ENCODE measurements at places on chromosomes 16 and 17.

GRCh38 chr16:27217256-27217655, 13.9 kb downstream of the KDM8 start:
- DNase-seq = no peak

DNA sequence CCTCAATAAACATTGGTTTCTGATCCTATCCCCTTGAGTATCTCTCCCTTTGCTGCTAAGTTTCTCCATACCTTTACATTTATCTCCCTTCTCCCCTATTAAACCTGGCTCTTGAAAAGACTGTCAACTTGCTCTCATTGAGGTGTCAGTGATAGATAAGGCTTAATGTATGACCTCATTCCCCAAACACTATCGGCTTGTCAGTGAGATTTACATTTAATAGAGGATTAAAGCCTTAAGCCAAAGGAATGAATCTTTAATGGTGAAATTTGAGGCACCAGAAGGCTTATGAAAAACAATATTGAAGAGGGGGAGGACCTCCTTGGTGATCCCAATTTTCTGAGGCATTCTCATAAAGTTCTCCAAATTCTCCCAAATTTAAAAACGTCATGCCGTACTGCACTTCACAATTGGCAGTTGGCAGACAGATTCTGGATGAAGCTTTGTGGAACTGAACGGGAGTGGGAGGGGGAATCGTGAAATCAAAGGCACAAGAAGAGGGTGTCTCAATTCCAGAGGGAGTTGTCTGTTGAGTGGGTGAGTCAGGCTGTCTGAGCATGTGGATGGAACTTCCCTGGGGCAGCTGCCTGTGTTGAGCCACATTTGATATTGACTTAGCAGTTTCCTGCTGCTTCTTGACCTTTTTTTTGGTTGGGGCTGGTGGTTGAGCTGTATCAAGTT, 478.8 kb downstream of the NPIPA7 start:
- DNase-seq = no peak

GRCh38 chr17:48954300-48954755, 9.7 kb upstream of the SNF8 start:
- DNase-seq = no peak

GRCh38 chr17:19286751-19287341, 49.7 kb downstream of the EPN2 start:
- no peak for DNase-seq

DNA sequence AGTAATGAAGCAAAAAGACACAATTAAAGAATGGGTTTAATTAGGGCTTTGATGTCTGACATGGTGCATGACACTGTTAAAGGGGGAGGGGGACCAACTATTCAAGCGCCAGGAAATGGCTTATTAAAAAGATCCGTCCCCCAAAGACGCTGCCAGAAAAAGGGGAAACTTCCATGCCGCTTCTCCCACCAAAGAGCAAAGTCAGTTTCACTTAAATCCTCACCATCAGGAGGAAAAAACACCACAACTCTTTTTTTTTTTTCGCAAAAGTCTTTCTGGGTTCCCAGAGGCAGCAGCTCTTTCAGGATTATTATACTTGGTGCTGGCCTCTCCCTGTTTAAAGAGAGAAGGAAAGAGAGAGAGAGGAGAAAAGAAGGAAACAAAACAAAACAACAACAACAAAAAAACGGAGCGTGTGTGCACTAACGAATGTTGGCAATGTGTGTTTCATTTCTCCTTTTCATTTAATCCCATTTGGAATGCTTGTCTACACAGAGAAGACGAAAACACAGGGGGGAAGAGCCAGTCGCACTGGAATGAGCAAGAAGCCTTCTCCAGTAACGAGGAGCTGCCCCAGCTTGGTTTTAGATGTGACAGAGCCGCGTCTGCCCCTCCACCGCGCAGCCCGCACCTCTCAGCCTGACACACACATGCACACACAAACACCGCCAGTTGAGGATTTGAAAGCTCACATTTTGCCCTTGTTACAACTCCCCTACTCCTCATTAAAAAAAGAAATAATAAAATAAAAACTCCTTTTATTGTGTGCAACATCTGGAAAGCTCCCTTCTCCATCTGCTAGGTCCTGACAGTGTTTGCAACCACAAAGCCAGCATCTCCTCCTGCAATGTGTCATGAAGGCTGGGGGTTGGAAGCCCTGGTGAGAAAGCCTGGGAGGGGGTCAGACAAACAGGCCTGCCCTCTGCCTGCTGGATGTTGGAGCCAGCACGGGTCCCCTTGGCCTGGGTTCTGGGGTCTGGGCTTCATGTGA, 32.7 kb upstream of the AXIN2 start:
- no peak for DNase-seq

DNA sequence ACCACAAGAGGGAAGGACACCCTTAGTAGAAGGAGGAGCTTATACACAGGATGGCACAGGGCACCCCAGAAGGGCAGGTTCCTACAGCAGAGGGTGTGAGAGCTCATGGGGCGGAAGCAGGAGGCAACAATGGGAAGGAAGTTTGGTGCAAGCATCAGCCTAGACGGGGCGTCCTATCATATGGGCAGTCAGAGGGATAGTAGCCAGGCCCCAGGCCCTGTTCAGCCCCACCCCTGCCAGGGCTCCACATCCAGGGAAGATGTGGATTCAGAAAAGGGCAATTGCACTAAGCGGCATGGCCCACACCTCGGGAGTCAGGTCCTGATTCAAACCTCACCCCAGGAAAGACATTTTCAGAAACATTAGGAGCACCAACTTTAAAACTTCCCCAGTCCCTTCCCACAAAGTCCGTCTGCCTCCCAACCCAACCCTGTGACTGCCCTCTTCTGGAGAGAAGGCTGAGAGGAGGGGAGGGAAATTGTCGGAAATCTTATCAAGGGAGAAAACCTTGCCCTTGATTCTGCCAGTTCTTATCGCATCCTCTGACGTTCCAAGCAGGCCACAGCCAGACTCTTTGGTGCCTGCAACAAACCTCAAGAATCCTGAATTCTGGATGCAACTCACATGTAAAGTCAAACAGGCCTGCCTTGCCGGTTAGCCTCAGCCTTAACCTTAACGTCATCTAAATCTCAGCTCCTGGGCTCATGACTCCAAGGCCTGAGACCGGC, 198.8 kb upstream of the CDH5 start:
- no peak for DNase-seq

- DNase-seq = no peak
These were observed 1021.4 kb downstream of the CDH8 start for GRCh38 chr16:61014869-61015268.

DNA sequence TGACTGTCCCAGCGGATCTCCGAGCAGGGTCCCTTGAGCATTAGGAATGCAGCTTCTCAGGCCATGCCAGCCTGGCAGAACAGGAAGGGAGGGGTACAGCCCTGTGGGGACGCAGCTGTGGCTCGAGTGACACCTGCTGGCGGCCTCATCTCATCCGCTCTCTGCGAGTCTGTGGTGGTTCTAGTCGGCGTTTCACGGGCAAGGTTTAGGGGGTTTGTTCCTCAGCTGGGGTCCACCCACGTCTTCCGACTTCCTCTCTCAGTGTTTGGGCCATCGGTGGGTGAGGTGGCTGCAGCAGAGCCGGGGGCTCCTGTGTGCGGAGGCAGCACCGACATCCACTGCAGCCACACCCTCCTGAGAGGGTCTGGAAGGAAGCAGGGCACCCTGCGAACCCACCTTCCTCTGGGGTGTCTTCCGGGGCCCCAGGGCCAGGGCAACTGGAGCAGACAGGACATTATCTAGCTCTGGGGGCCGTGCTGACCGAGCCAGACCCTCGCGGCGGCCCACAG, 33.3 kb downstream of the JPH3 start:
- DNase-seq = no peak

- no peak for DNase-seq
These were observed 22.4 kb downstream of the CDRT15 start for GRCh38 chr17:14214271-14214670.

- DNase-seq = no peak
These were observed 3.9 kb downstream of the CD79B start for GRCh38 chr17:63928172-63928666.

- DNase-seq = no peak
These were observed 7.4 kb downstream of the ADAP2 start for GRCh38 chr17:30929081-30929633.

- DNase-seq = no peak
These were observed 39.4 kb upstream of the CDH5 start for GRCh38 chr16:66326991-66327513.

- DNase-seq = peak; percentile 45
These were observed 20.2 kb downstream of the TBCD start for GRCh38 chr17:82772026-82772425.

DNA sequence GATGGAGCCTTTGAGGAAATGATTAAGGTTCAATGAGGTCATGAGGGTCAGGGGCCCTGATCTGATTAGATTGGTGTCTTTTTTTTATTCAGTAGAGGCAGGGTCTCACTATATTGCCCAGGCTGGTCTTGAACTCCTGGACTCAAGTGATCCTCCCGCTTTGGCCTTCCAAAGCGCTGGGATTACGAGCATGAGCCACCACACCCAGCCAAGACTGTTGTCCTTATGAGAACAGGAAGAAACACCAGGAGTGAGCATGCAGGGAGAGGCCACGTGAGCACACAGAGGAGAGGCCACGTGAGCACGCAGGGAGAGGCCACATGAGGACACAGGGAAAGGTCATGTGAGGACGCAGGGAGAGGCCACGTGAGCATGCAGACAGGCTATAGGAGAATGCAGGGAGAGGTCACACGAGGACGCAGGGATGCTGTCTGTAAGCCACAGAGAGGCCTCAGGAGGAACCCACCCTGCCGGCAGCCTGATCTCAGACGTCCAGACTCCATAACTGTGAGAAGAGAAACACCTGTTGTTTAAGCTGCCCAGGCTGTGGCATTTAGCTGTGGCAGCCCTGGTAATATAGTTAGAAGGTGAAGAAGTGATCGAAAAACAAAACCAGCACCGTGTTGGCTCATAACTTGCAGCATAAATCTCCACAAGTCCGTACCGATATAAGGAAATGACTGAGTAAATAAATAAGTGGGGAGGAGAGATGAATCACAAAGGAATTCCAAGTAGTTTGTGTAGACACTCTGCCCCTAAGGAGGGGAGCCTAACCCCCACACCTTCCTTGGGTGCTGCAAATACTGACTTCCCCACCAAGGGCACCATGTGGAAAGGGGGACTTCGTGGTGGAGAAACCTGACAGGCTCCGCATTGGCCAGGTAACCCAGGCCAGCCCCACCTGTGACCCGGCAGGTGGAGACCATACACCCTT, 14.6 kb upstream of the CSNK1D start:
- no peak for DNase-seq

DNA sequence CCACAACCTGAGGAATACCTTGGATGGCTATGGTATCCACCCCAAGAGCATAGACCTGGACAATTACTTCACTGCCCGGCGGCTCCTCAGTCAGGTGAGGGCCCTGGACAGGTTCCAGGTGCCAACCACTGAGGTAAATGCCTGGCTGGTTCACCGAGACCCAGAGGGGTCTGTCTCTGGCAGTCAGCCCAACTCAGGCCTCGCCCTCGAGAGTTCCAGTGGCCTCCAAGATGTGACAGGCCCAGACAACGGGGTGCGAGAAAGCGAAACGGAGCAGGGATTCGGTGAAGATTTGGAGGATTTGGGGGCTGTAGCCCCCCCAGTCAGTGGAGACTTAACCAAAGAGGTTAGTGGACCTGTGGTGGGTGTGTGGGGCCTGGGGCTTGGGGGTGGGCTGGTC, 3.1 kb downstream of the NFE2L1 start:
- DNase-seq = no peak

GRCh38 chr17:64777415-64778239, 115.5 kb upstream of the SMURF2 start:
- no peak for DNase-seq

DNA sequence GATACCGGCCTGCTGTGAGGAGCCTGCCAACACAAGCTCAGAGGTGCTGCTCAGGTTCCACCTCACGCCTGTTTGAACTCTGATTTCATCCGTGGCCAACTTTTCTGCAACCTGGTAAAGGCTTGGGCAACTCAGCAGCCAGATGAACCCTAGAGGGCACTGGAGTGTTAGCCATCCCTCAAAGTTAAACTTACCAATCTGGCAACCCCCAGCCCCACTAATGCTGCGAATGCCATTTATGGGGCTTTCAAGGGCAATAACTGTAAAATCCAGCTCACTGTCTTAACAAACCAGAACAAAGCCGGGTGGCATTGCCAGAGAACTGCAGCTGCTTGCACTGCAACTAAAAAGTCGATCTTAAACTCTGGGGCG, 105.5 kb downstream of the AXIN2 start:
- DNase-seq = no peak

GRCh38 chr16:536746-537145, 9.2 kb downstream of the CAPN15 start:
- DNase-seq = no peak

GRCh38 chr16:8957063-8957397, 6.7 kb downstream of the USP7 start:
- DNase-seq = no peak

DNA sequence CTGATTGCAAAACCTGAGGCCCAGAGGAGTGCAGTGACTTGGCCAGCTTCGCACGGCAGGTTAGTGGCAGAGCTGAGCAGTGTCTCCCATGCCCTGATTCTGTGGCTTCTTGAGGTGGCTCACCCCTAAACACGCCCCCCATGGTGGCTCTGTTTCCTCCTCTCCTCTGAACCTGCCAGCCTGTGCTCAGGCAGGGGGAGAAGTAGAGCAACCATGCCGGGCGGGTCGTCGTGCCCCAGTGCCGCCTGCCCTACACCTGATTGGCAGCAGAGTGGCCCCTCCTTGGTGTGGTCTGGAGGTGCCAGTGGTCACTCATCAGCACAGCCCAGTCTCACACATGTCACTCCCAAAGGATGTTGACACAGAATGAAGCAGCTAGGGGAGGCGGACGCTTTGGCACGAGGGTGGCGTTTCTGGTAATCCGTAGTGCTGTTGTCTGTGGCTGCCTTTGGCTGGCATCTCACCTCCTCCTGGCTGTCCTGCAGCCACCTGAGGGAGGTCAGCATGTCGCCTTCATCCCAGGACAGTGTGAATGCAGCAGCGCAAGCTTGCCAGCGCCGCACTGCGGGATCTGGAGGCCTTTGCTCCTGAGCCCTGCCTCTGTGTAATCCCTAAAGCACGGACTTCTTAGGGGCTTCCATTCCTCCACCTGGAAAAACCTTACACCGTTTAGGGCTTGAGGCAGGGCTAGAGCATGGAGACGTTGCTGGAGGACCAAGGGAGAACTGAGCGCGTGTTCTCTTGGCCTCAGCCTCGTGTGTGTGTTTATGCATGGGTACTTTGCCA, 294.7 kb downstream of the SEC14L1 start:
- no peak for DNase-seq

GRCh38 chr16:11909653-11910545, 5.9 kb downstream of the GSPT1 start:
- DNase-seq = peak; percentile 72

- no peak for DNase-seq
These were observed 195.8 kb upstream of the GSE1 start for GRCh38 chr16:85417156-85417860.

- no peak for DNase-seq
These were observed 46.8 kb downstream of the BRIP1 start for GRCh38 chr17:61816538-61816937.

Data from AG04449 (cell line).